ENCODE measurements at places on chromosomes 1 and 21. TPM values are rescaled to one million over a fixed set of nuclear protein-coding genes. Genes with fewer than 3 reads are reported as not detected.

The GNG4 gene
- total RNA-seq: 7.2 TPM

The PTGFRN gene
- 55.1 TPM for total RNA-seq

The PEAR1 gene
- 1.6 TPM for total RNA-seq

The REN gene
- not detected for total RNA-seq

The PLA2G2C gene
- 0.48 TPM for total RNA-seq

The STIL gene
- total RNA-seq: 8.2 TPM

The MTARC1 gene
- 6.1 TPM for total RNA-seq

The ILDR2 gene
- total RNA-seq: 0.08 TPM

The TIAM1 gene
- 96.7 TPM for total RNA-seq

The PER3 gene
- 12.5 TPM for total RNA-seq

The NBL1 gene
- 93.5 TPM for total RNA-seq

The PRDX6 gene
- 161 TPM for total RNA-seq

The APCS gene
- total RNA-seq: not detected

The HTR1D gene
- total RNA-seq: not detected

The WNT4 gene
- total RNA-seq: 7.7 TPM

The GNAT2 gene
- total RNA-seq: not detected

The NEGR1 gene
- total RNA-seq: 0.16 TPM

The SLC44A3 gene
- total RNA-seq: 10.1 TPM

The FCGR2B gene
- 0.80 TPM for total RNA-seq

The KRTAP13-3 gene
- total RNA-seq: not detected

The BRDT gene
- not detected for total RNA-seq

The GUCA2B gene
- total RNA-seq: not detected

The MAP3K21 gene
- total RNA-seq: 2.6 TPM

The TRIM58 gene
- 0.20 TPM for total RNA-seq

The AP4B1 gene
- 17.0 TPM for total RNA-seq

The UBL4B gene
- not detected for total RNA-seq

The KRTAP10-12 gene
- total RNA-seq: not detected

The FMO2 gene
- total RNA-seq: 113 TPM

The CALML6 gene
- total RNA-seq: 0.20 TPM

The SPATA1 gene
- 1.1 TPM for total RNA-seq

The SMPDL3B gene
- total RNA-seq: 1.8 TPM

The HSPB7 gene
- 1.6 TPM for total RNA-seq

The ZMYND12 gene
- 0.56 TPM for total RNA-seq

The PLEKHN1 gene
- 26.4 TPM for total RNA-seq

The OPRD1 gene
- not detected for total RNA-seq

The CENPF gene
- 28.1 TPM for total RNA-seq

The ZNF683 gene
- total RNA-seq: not detected

The MYBPH gene
- total RNA-seq: not detected

The HLX gene
- total RNA-seq: 0.48 TPM

The BLACAT1 gene
- 2.1 TPM for total RNA-seq

The GAS5 gene
- 347 TPM for total RNA-seq

The VAV3 gene
- total RNA-seq: 50.7 TPM

The CFHR1 gene
- 0.60 TPM for total RNA-seq

All from esophagus mucosa (tissue), 1 donor.